ENCODE measurements at places on chromosomes 1 and 21. TPM values are rescaled to one million over a fixed set of nuclear protein-coding genes. Genes with fewer than 3 reads are reported as not detected.

GRCh38 chr1:96967311-96967710 is 245.7 kb downstream of the PTBP2 start:
- H3K4me1 ChIP-seq = no peaks in the 10 kb centered on the region
- no peak overlapping the region for H3K27ac ChIP-seq
- no peaks in the 10 kb centered on the region for H3K36me3 ChIP-seq
- DNase-seq = no peak
- H3K27me3 ChIP-seq = no peaks in the 10 kb centered on the region

- H3K27me3 ChIP-seq = peaks cover 13% of the 10 kb centered on the region
- peak within 1 kb of the TSS; percentile 51 for H3K4me3 ChIP-seq
- no peaks in the 10 kb centered on the region for H3K36me3 ChIP-seq
- no peak for DNase-seq
These were observed at the start of gene IL12RB2 for GRCh38 chr1:67307251-67308060. Gene IL12RB2, plus strand, starts transcription at chr1:67307873. Its CDS starts 12,496 bp downstream, at chr1:67320369.

GRCh38 chr21:44893948-44894656 is 20.6 kb upstream of the PTTG1IP start:
- no peaks in the 10 kb centered on the region for H3K4me1 ChIP-seq
- H3K4me3 ChIP-seq = no peak overlapping the region
- H3K27ac ChIP-seq = no peak overlapping the region
- DNase-seq = no peak
- no peaks in the 10 kb centered on the region for H3K36me3 ChIP-seq

The LCE1D gene
- total RNA-seq = not detected

- H3K4me3 ChIP-seq = no peak overlapping the region
- no peaks in the 10 kb centered on the region for H3K4me1 ChIP-seq
- DNase-seq = no peak
These were observed 46.8 kb upstream of the COX20 start for GRCh38 chr1:244788493-244789275.

GRCh38 chr1:1462318-1462966 is 9.1 kb upstream of the ATAD3B start:
- DNase-seq = no peak
- H3K36me3 ChIP-seq = no peaks in the 10 kb centered on the region
- no peaks in the 10 kb centered on the region for H3K27me3 ChIP-seq
- no peak overlapping the region for H3K4me3 ChIP-seq

The NBL1 gene
- 74.8 TPM for total RNA-seq

GRCh38 chr1:22641906-22642636 is 1.4 kb upstream of the C1QC start:
- H3K36me3 ChIP-seq = no peaks in the 10 kb centered on the region
- DNase-seq = peak; percentile 2
- H3K27me3 ChIP-seq = peaks cover 11% of the 10 kb centered on the region
- H3K27ac ChIP-seq = no peak overlapping the region
- peaks cover 3% of the 10 kb centered on the region for H3K4me1 ChIP-seq

- H3K4me3 ChIP-seq = no peak overlapping the region
- no peak overlapping the region for H3K27ac ChIP-seq
- H3K4me1 ChIP-seq = no peaks in the 10 kb centered on the region
- DNase-seq = no peak
- H3K27me3 ChIP-seq = no peaks in the 10 kb centered on the region
These were observed 95.5 kb upstream of the IVNS1ABP start for GRCh38 chr1:185412385-185413087.

GRCh38 chr1:219109424-219110018 is 64.2 kb upstream of the LYPLAL1 start:
- no peak for DNase-seq
- no peak overlapping the region for H3K27ac ChIP-seq
- H3K36me3 ChIP-seq = no peaks in the 10 kb centered on the region
- H3K4me3 ChIP-seq = no peak overlapping the region
- no peaks in the 10 kb centered on the region for H3K4me1 ChIP-seq

DNA sequence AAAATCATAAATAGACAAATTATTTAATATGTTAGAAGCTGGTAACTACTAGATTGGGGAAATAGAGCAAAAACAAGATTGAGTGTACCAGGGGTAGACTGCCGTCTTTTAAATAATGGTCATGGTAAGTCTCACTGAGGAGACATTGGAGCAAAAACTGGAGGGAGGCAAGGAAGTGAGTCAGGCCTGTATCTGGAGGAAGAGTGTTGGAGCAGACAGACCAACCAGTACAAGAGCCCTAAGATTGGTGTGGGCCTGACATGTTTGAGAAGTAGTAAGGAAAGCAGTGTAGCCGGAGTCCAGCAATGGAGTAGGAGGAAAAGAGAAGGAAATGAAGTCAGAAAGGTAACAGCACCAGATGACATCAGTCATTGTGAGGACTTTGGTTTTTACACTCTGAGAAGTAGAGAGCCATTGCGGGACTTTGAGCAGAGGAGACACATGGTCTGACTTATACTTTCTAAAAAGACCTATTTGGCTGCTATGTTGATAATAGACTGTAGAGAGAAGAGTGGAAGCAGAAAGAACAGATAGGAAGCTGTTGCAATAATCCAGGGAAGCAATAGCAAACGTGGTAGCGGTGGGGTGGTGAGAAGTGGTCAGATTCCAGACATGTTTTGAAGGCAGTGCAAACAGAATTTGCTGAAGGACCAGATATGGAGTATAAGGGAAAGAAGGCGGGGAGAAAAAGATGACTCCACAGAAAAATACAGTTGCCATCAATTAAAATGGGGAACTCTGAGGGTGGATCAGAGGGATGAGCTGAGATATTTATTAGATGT is 44.7 kb upstream of the GJA5 start:
- H3K27ac ChIP-seq = no peak overlapping the region
- no peak for DNase-seq
- H3K4me3 ChIP-seq = no peak overlapping the region
- no peaks in the 10 kb centered on the region for H3K36me3 ChIP-seq
- no peaks in the 10 kb centered on the region for H3K27me3 ChIP-seq
- H3K4me1 ChIP-seq = no peaks in the 10 kb centered on the region

DNA sequence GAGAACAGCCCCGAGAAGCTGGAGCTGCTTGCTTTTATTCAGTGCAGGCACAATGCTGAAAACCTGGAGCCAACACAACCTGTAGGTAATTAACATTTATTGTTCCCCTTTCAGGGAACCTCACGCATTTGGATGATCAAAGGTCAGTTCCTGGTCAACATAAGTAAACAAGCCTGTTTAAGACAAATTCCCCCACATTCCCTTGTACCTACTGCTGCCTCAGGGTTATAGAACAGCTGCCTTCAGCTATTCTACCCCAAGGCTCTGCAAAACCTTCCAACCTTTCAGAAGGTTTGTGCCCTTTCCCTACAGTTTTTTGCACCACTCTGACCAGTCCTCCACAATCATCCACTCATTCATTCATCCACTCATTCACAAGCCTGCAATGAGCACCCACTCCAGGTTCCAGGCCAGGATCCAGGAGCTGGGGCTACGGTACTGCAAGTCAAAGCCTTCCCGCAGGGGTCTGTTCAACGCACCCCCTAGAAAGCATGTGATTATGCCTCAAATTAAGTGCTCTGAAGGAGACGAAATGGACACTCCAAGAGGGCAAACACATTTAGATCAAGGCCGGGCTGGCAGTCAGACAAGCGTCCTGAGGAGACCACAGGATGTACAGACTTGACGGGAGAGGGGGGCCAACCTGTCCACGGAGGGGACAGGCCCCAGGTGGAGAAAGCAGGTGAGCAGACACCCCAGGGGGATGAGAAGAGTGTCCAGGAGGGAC is 683.9 kb downstream of the MATN1 start:
- H3K4me1 ChIP-seq = peaks cover 3% of the 10 kb centered on the region
- no peak overlapping the region for H3K4me3 ChIP-seq
- no peaks in the 10 kb centered on the region for H3K27me3 ChIP-seq
- no peak for DNase-seq

The FYB2 gene
- 0.26 TPM for total RNA-seq

The C1orf53 gene
- 6.8 TPM for total RNA-seq

The FAM177B gene
- total RNA-seq = not detected

The RAP1GAP gene
- total RNA-seq = 3.2 TPM

The DNASE2B gene
- total RNA-seq = not detected

The ASCL5 gene
- not detected for total RNA-seq

GRCh38 chr21:31318971-31319370 is 25.1 kb downstream of the TIAM1 start:
- no peaks in the 10 kb centered on the region for H3K27me3 ChIP-seq
- H3K36me3 ChIP-seq = no peaks in the 10 kb centered on the region
- peaks cover 10% of the 10 kb centered on the region for H3K4me1 ChIP-seq
- peak; percentile 46 for DNase-seq
- no peak overlapping the region for H3K27ac ChIP-seq

GRCh38 chr1:173508541-173508940 is 31.4 kb downstream of the PRDX6 start:
- no peak for DNase-seq
- H3K4me1 ChIP-seq = peaks cover 10% of the 10 kb centered on the region
- no peak overlapping the region for H3K4me3 ChIP-seq
- H3K36me3 ChIP-seq = no peaks in the 10 kb centered on the region

GRCh38 chr21:37507716-37508115 is 141.1 kb downstream of the DYRK1A start:
- DNase-seq = no peak
- H3K4me1 ChIP-seq = peaks cover 4% of the 10 kb centered on the region
- H3K4me3 ChIP-seq = no peak overlapping the region
- peaks cover 40% of the 10 kb centered on the region for H3K36me3 ChIP-seq
- no peaks in the 10 kb centered on the region for H3K27me3 ChIP-seq

The HMGN1 gene
- 259 TPM for total RNA-seq

The CHODL gene
- 0.38 TPM for total RNA-seq

- no peaks in the 10 kb centered on the region for H3K36me3 ChIP-seq
- DNase-seq = no peak
- H3K27ac ChIP-seq = no peak overlapping the region
- no peak overlapping the region for H3K4me3 ChIP-seq
- peaks cover 5% of the 10 kb centered on the region for H3K4me1 ChIP-seq
These were observed 42.0 kb upstream of the SCCPDH start for GRCh38 chr1:246681900-246682895.

The GPR137B gene
- total RNA-seq = 13.1 TPM

DNA sequence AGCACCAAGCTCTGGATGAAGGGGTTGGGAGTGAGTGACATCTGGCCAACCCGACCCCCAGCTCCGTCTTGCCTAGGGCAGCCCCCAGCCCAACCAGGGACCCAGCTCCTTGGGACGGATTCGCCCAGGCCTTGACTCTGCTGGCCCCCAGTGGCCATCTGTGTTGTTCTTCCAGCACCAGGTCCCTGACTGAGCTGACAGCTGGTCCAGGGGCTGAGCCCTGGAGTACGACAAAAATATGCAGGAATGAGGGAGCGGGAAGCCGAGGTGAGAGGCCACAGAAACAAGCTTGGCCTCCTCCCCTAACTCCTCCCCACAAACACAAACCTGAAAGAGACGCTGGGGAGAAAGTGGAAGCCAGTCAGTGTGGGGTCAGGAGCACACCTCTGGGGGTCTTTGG is 55.0 kb upstream of the PAX7 start:
- no peaks in the 10 kb centered on the region for H3K4me1 ChIP-seq
- H3K36me3 ChIP-seq = no peaks in the 10 kb centered on the region
- H3K27me3 ChIP-seq = no peaks in the 10 kb centered on the region
- H3K4me3 ChIP-seq = no peak overlapping the region
- DNase-seq = no peak

The IPO13 gene
- 31.0 TPM for total RNA-seq

- no peaks in the 10 kb centered on the region for H3K27me3 ChIP-seq
- DNase-seq = no peak
- no peak overlapping the region for H3K4me3 ChIP-seq
- peaks cover 79% of the 10 kb centered on the region for H3K36me3 ChIP-seq
- no peak overlapping the region for H3K27ac ChIP-seq
These were observed 120.5 kb downstream of the UBR4 start for GRCh38 chr1:19089524-19089923.

- no peak overlapping the region for H3K4me3 ChIP-seq
- H3K27me3 ChIP-seq = peaks cover 7% of the 10 kb centered on the region
- no peaks in the 10 kb centered on the region for H3K36me3 ChIP-seq
- DNase-seq = no peak
- H3K27ac ChIP-seq = no peak overlapping the region
These were observed 10.9 kb upstream of the NFIA start for GRCh38 chr1:61071205-61072130.

All from astrocyte (in vitro differentiated cells and primary cell).